Lower lobe of right lung (tissue), 2 donors: ENCODE measurements at places on chromosomes 6 and 20.

DNA sequence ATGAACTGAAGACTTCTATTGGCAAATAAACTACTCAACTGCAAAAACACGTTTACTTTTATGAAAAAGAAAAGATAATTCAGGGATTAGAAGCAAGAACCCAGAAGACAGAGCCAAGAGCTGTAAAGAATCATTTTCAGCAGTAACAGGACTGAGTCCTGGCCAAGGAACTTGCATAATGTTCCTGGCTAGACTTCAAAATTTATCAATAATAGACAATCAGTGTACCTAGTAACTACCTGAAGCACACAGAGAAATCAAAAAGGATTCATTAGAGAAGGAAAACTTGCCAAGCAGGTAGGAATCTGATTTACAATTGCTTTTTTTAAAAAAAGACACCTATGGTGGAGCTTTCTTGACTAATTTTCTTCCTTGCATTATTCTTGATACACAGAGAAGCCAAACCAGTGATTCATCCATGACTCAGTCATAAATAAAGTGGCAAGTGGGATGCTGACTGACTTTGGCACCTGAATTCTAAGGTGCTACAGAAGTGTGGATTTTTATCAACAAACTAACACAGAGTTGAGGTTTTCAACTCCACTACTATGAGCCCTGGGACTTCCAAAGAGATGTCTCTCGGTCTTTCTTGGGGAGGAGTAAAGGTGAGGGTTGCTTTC, 281.3 kb downstream of the BMP7 start:
- no peak overlapping the region for H3K4me3 ChIP-seq
- no peaks in the 10 kb centered on the region for H3K36me3 ChIP-seq
- DNase-seq, result no peak
- H3K27ac ChIP-seq, result no peak overlapping the region
- peaks cover 11% of the 10 kb centered on the region for H3K27me3 ChIP-seq

GRCh38 chr6:130593200-130593599, 227.4 kb downstream of the TMEM200A start:
- H3K27me3 ChIP-seq, result no peaks in the 10 kb centered on the region
- no peaks in the 10 kb centered on the region for H3K36me3 ChIP-seq

- no peak for DNase-seq
- no peaks in the 10 kb centered on the region for H3K27me3 ChIP-seq
- no peaks in the 10 kb centered on the region for H3K4me1 ChIP-seq
- H3K27ac ChIP-seq, result no peak overlapping the region
- H3K36me3 ChIP-seq, result peaks cover 75% of the 10 kb centered on the region
- no peak overlapping the region for H3K4me3 ChIP-seq
Measured at GRCh38 chr20:36179170-36179945, 24.8 kb downstream of the EPB41L1 start.

DNA sequence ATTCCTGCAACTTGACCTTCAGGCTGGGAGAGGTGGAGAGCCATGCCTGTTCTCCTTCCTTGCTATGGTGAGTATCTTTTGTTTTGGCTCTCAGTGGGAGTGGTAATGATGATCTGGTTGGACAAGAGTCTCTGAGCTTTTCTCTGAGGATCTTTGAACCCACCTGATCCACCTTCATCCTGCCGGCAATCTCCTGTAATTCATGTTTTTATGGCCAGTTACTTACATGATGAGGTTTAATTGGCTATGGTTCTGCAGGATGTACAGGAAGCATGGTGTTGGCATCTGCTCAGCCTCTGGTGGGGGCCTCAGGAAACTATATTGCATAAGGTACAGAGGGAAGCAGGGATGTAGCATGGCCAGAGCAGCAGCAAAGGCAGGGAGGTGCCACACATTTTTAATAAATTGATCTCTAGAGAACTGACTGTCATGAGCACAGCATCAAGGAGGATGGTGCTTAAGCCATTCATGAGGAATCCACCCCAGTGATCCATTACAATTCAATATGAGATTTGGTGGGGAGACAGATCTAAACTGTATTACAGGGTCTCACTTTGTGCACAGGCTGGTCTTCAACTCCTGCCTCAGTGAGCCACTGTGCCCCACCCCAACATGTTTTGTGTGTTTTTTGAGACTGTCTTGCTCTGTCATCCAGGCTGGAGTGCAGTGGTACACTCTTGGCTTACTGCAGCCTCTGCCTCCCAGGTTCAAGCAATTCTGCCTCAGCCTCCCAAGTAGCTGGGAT, 10.0 kb downstream of the HSPA1B start:
- peak overlapping the region; percentile 78 for H3K4me3 ChIP-seq
- H3K27me3 ChIP-seq, result no peaks in the 10 kb centered on the region
- peaks cover 55% of the 10 kb centered on the region for H3K4me1 ChIP-seq
- no peak for DNase-seq
- H3K27ac ChIP-seq, result peak overlapping the region; percentile 96
- peaks cover 50% of the 10 kb centered on the region for H3K36me3 ChIP-seq

- no peaks in the 10 kb centered on the region for H3K4me1 ChIP-seq
- DNase-seq, result no peak
- H3K27me3 ChIP-seq, result no peaks in the 10 kb centered on the region
- H3K27ac ChIP-seq, result no peak overlapping the region
- H3K4me3 ChIP-seq, result no peak overlapping the region
Measured at GRCh38 chr6:16209539-16209938, 28.8 kb upstream of the GMPR start.
